Fibroblast of gingiva (primary cell): ENCODE measurements at places on chromosomes 5 and 9.

DNA sequence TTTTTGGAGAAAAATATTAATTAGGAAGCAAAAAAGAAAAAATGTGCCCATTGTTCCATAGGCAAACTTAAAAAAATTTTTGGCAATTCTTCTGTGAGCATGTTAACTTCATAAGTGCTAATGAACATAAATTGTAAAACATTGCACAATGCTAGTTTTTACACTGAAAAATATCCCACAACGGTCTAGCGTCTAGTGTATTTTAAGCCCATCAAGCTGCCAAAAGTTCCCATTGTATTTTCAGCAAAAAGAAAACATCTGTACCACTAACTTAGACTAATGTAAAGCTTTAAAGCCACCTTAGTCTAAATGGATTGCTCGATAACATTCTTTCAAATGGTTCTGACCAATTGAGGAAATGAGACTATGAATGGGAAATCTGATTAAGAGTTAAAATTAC lies 2.8 kb downstream of the NR6A1 start:
- DNase-seq: no peak

DNA sequence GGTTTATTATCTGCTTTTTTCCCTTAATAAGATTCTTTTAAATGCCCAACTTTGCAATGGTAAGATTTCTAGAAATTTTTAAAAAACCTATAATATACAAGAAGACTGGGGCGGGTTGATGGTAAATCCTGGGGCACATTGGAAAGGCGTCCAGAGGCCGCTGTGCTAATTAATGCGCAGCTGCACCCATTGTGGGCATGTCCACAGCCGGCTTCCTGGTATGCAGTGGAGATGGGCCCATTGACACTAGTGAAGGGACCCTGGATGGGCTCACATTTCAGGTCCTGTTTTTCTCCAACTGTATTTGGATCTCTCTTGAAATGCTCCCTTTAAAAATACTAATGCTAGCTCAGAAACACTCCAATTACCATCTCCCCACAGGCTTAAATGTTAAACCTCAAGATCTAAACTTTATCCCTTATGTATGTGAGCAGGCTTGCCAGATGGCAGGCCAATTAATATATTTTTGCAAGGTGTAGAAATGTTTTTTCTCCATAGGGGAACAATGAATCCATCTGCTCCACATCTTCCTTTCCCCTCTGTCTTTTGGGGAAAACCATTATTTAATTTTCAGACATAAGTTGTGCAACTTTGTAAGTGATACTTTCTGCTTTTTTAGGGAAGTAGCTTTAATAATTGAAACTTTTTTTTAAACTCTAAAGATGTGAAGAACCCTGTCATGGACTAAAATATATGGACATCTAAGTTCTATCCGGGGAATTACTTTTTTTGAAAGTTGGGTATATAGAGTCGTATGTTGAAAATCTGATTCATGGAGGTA lies 177.3 kb downstream of the CD180 start:
- DNase-seq: no peak

DNA sequence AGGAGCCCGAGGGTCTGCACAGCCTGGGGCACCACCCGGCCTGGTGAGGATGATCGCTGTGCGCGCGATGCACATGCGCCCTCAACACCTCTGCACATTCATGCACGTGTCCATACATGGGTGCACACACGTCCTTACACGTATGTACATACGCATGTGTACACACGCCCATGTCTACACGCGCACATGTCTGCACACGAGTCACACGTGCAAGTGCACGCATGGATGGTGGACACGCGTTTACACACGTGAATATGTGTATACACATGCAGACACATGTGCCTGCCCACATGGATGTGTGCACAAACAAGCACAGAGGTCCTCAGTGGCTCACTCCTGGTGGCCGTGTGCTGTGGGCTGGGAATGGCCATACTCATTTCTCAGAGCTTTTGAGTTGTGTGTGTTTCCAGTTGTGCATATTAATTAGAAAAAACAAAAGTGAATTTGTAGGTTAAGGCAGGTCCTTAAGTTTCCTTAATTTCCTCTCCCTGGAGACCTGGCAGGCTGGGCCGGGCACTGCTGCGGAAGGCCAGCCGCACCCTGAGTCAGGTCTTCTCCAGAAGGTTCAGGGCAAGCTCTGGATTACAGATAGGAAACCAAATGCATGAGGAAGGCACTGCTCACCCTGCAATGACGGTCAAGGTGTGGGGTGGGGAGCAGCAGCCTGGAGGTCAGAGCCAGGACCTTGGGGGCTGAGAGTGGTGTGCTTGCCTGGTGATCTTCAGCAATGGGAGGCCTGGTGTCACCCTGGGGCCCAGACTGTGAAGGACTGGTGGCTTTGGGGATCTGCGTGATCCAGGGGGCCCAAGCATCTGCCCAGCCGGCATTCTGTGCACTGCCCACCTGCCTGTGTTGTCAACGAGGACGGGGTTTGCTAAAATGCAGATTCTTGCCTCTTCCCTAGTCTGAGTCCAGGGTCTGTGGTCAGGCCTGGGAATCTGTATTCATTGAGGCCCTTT lies 1.3 kb upstream of the RNU6ATAC start:
- DNase-seq: peak; percentile 17

DNA sequence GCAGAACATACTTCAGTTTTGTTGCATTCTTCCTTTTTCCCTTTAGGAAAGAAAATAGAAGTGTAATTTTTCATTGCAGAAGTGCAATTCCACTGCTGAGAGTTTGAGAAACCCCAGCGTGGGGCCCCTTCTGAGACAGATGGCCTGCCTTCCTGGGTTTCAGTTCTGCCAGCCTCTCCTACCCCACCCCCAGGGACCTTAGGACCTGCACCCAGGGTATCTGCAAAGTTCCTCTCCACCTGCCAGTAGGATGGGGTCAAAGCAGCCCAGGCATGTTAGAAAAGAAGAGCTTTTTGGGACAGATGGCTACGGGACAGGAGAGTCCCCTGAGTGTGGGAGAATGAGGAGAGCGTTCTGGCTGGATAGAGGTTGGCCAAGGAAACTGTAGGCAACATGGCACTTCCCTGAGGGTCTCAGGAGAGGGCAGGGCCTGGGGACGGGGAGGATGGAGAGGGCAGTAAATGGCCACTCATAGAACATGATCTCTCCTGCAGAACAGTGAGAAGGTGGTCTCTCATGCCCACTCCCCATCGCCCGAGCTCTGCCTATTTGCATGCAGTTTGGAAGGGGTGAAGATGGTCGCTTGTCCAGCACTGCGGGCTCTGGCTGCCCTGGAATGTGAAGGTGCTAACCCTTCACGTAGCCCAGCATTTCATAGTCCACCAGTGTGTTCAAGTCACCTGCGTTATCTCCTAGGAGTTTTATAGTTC lies at the start of gene TIFAB:
TSS of gene TIFAB (minus strand) at position 31 of the 710 bp plus-strand sequence. CDS start 2,412 bp downstream, outside the sequence.
- no peak for DNase-seq

DNA sequence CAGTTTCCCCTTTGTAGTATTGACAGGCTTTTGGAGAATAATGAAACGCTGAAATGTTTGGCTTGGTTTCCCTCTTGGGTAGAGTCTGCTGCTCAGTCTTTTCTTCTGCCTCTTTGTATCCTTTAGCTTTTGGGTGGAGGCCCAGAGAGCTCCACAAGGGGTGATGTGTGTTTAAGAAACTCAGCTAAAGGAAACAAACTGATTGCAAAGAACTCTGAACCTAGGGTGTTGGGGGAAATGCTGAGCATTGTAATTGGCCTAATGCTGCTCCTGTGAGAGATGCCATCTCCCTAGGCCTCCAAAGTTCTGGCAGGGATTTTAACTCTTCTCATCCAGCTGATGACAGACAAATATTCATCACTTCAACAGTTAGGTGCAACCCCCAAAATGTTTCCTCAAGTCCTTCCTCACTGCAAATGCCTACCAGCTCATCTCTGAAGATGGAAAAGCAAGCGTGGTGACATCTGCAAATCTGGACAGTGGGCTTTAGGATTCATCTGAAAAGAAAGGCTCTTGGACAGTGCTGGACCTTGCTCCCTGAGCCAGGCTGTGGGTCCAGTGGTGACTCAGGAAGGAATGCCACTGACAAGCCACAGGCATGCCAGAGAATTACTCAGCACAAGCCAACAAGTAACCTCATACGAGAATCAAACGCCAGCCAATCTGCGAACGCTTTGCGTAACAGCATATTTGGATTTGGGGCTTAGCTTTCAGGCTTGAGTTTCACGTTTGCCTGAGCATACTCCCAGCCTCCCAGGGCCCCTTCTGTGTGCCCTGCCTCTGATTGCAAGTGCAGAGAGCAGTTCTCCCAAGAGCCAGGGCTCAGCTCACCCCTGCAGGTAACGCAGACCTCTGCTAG lies 30.5 kb upstream of the ZSWIM6 start:
- DNase-seq: peak; percentile 99

- DNase-seq: peak; percentile 30
These were observed 4.9 kb downstream of the PCDHGC5 start for GRCh38 chr5:141493500-141494422.

DNA sequence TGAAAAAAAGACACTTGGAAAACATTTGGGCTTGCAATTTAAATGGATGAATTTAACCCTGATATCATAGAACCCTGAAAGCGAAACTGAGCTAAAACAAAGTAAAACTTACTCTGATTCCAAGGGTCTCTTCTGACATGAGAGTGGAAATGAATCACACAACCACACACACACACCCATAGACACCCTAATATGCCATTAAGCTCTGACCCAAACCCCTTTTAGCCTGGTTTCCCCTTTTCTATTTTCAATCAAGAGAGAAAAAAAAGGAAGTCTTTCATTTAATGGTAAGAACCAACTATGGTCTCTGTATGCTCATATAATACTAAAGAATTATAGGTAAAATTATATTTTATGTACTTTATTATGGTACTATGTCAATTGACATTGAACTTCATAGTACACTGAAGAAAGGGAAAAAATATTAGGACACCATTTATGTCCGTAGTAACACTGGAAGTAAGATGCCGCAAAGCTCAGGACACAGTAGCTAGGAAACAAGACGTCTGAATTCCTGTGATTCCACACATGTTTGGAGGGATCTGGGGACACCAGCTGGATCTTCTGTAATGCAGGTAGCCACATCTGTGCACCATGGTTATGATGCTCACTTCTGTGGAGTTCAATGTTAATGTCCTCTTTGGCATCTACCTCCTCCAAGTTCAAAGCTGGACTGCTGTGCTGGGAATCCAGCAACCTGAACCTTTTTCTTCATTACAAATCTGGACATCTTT lies 95.8 kb downstream of the PCSK1 start:
- no peak for DNase-seq

GRCh38 chr5:147057051-147057450 lies 177.8 kb upstream of the STK32A start:
- DNase-seq: no peak

DNA sequence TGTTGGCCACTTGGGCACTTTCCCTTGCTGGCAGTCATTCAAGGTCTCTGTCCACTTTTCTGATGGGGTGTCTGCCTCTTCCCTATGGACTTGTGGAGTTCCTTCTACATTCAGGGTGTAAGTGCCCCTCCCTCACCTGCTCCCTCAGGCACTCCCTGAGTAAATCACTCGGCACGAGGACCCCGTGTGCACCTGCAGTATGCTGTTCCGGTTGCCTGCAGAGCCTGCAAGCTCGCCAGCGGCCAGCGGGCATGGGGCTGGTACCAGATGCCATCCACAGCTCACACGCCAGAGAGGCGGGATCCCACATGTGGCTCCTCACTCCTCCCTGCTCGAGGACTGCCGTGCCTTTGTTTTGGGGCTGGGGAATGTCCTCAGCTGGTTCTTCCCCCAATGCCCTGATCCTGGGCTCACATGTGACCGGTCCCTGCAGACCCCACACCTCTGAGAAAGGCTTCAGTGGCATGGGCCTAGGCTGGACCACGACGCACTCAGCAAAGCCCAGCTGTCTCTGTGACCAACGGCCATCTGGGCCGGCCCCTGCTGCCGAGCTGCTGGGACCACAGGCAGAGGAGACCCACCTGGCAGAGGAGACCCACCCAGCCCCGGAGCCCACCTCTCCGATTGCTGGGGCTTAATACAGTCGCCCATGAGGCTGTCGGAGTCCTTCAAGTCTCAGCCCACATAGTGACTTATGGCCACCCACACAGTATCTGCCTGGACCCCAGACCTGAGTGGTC lies 46.1 kb upstream of the CLPTM1L start:
- DNase-seq: no peak

GRCh38 chr5:62413711-62414110 lies 1.1 kb downstream of the IPO11 start:
- no peak for DNase-seq

DNA sequence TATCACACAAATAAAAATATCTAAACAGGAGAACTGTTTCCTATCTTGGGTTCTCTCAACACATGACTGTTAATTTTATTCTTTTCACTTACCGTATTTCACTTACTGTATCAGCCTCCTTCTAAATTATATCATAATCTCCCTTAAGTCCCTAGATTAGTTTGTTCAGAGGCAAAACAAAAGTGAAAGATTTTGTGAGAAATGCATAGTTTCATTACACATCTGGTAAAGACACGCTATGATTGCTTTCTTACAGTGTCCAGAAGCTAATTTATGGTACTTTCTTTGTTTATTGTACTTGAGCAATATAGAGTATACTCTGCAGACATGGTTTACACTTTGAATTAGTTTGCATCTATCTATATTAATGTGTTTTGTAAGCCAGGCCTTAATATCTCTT lies 159.7 kb upstream of the TLX3 start:
- no peak for DNase-seq

DNA sequence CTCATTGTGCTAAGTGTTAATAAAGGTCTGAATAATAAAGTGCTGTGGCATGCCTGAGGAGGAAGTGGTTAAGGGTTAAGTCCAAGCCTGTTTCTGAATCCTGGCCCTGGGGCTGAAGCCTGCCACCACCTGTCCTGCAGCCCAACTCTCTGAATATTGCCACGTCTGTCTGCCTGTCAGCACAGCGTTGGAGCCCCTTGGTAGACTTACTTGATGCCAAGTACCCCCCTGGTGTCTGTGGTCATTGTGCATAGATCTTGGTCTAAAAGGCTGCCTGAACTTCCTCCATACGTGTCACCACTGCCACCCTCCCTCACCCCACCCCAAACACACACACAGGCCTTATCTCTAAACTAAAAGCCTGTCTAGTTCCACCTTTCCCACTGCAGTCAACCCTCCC lies 35.4 kb upstream of the SLC2A8 start:
- no peak for DNase-seq

- no peak for DNase-seq
These were observed 21.9 kb downstream of the ARRDC3 start for GRCh38 chr5:91361055-91361701.

GRCh38 chr5:153463806-153464205 lies 26.7 kb upstream of the GRIA1 start:
- peak; percentile 16 for DNase-seq

GRCh38 chr5:152105085-152105484 lies 180.4 kb upstream of the GLRA1 start:
- no peak for DNase-seq

DNA sequence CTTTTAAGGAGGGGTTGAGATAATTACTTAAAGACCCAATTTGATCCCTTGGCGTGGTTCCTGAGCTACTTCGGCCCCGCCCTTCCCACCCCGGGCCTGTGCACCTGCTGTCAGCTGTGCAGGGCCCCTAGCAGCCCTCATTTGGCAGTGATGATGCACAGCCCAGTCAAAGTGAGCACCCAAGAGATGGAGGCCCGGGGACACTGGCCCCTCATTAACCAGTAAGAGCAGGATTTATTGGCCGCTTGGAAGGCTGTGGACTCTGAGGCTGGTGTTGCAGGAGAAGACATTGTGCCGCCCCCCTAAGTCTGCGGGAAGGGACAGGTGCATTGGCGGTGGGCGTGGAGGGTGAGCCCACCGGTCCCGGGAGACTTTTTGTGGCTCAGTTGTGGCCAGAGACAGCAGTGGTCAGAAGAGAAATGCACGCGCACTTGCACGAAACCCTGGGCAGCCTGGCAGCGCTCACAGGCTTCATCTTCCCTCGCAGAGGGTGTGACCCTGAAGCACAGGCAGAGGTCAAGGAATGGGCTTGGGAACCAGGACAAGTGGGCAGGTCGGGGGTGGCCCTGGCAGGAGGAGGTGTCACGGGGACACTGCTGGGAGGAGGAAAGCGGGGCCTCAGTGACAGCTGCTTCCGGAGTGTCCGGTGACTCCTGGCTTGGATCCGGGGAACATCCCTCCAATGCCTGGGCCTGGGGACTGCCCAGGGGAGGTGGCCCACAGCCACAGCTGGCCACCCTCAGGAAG lies 74.0 kb upstream of the RXRA start:
- no peak for DNase-seq
